Osteoblast (primary cell): ENCODE measurements at places on chromosomes 7 and 10. TPM values are rescaled to one million over a fixed set of nuclear protein-coding genes. Genes with fewer than 3 reads are reported as not detected.

GBX1 gene
- not detected in 2 replicates for total RNA-seq

MYO3A gene
- total RNA-seq, result not detected in 2 replicates

- no peak overlapping the region for H3K4me3 ChIP-seq
- H3K27me3 ChIP-seq, result no peaks in the 10 kb centered on the region
- peaks cover 11% of the 10 kb centered on the region for H3K4me1 ChIP-seq
- DNase-seq, result peak; percentile 47
- H3K27ac ChIP-seq, result no peak overlapping the region
Measured at GRCh38 chr10:44986670-44987069, 8.1 kb upstream of the DEPP1 start.

- no peaks in the 10 kb centered on the region for H3K36me3 ChIP-seq
- no peak overlapping the region for H3K4me3 ChIP-seq
- H3K4me1 ChIP-seq, result peaks cover 26% of the 10 kb centered on the region
- H3K27ac ChIP-seq, result peak overlapping the region; percentile 67
- H3K27me3 ChIP-seq, result no peaks in the 10 kb centered on the region
Measured at GRCh38 chr10:30111340-30112022, 52.1 kb upstream of the JCAD start.

NEUROG3 gene
- not detected in 2 replicates for total RNA-seq

DNA sequence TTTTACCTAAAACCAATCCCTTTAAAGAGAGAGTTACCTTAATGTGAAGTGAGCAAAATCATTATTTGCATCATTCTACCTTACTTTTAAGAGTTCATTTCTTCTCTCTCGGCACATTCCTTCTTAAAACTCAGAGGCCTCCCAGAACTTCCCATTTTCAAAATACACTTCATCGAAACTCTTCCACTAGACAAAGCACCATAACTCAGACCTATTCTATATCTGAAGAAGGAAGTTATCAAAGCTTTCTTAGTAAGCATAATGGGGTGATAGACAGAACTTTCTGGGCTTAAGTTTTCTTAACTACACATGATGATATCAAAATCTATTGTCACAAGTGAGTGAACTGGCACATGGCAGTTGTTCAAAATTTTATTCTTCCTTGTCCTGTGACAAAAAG, 24.6 kb upstream of the GNAT3 start:
- no peaks in the 10 kb centered on the region for H3K36me3 ChIP-seq
- no peaks in the 10 kb centered on the region for H3K27me3 ChIP-seq
- no peak overlapping the region for H3K4me3 ChIP-seq
- no peak overlapping the region for H3K27ac ChIP-seq

HTR5A gene
- total RNA-seq, result not detected in 2 replicates

DNA sequence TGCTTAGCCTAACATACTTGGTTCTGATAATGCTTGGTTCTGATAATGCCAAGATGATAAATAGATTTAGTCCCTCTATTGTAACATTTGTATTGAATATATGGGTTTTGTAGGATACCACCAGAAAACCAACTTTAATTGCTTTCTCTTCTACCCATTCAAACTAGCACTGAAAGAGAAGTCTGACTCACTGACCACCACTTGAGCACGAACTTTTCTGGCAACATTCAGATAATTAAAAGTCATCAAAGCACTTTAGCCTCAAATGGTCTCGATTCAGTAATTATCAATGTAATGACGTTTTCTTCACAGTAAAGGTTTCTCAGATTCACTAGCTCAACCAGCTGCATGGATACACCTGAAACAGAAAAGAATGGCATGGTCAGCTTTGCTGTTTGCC, 63.0 kb downstream of the HDAC9 start:
- H3K27me3 ChIP-seq, result no peaks in the 10 kb centered on the region
- DNase-seq, result no peak
- no peaks in the 10 kb centered on the region for H3K36me3 ChIP-seq
- no peak overlapping the region for H3K4me3 ChIP-seq

ZDHHC4 gene
- total RNA-seq, result 51.0 and 61.6 TPM in 2 replicates
